ENCODE measurements at places on chromosomes 2 and 18.

DNA sequence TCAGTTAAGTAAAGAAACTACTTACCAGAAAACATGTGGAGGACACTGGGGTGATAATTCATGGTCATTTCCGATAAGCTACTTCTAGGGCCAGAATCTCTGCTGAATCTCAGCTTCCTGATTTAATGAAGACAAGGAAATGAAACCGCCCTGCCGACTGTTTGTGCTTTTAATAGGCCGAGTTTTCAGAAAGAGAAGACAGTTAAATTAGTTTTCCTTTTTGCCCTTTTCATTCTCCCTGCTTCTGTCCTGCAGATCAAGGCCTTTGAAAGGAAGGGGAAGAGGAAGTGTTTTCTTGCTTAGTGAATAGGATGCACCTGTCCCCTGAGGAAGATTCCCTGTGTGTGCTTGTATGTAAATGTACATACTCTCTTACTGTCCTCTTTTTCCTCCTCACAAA lies 126.6 kb downstream of the SH3RF3 start:
- DNase-seq: no peak

DNA sequence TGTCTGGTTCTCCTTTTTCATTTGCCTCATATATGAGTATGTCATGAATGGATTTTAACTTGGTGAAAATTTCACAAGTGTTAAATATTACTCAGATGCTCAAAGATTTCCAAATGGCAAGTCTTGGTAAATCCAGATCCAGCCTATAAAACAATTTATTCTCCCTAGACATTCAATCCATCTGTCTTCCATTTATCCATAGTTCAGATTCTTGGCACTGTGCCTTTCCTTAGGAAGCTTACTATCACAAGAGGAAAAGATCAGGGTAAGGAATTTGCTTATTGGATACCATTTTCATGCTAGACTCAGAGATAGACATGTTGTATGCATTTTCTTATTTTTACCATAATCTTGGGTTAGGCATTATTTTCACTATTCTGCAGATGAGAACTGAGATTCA lies 72.5 kb upstream of the LRRTM1 start:
- no peak for DNase-seq

GRCh38 chr2:633371-633770 lies 43.8 kb downstream of the TMEM18 start:
- DNase-seq: no peak

- DNase-seq: no peak
Measured at GRCh38 chr2:201790291-201790690, 9.6 kb upstream of the ALS2 start.

GRCh38 chr2:187266147-187266546 lies 181.9 kb downstream of the CALCRL start:
- no peak for DNase-seq

- DNase-seq: no peak
Measured at GRCh38 chr2:222303828-222304736, 5.3 kb upstream of the PAX3 start.

DNA sequence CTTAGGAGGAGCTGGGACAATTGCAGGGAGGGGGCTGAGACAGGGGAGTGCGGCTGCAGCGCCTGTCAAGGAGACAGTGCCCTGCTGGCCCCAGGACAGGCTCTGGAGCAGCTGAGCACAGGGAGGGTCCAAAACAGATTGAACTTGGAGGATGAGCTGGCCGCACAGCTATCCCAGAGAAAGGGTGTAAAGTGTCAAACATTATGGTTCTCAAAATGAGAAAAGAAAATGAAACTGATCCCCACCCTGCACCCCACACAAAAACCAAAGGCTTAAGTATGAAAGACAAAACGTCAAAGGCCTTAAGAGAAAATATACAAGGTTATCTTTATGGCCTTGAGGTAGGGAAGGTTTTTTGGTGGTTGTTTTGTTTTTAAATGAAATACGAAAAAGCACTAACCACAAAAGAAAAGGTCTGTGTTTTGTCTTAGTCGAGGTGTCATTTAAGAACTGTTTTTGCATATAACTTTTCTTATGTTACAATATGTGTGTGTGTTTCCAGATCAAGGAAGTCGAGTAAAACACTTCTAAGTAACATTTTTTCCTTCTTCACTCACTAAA lies 111.8 kb downstream of the HDAC4 start:
- DNase-seq: no peak

DNA sequence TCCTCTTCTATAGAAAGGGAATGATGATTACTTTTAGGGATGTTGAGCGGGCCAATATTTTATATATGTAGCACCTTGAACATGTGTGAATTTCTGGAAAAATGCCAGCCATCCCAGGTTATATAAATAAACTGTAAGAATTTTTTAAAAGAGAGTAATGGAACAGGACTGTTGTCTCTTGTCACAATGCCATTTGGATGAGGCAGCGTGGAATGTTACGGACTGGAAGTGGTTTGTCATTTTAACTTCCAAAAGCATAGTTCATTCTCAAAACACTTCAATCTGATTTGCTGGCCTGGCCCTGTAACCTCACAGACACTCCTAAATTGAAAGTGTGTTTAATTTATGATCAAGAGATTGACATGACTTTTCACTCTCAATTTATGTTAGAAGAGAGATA lies 70.8 kb downstream of the TPGS2 start:
- no peak for DNase-seq

DNA sequence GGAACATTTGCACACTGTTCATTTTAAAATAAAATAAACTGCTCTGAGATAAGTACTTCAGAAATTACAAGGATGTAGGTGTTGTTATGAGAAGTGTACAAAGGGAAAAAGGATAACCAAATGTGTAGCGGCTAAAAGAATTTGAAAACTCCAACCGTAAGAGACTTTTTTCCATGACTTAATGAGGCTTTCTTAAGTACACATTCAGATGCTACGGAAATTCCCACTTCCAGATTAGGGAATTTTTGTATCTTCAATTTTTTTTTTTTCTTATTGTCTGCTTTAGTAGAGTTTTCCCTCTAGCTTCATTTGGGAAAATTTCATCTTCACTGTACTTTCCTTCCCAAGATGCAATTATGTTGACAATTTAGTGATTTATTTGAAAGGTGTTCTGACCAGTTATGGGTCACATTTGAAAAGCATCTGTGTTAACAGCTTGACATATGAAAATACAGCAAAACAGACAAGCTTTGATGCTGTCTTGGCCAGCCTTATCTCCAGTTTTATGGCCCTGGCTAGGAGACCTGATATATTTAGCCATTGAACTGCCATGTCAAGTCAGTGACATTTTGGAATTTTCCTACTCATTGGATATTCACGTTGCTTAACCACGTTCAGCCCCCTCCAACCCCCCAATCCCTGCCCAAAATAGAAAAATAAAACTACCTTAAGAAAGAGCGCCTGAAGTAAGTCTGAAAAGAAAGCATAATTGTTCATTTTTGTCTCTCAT lies 105.6 kb downstream of the FEZ2 start:
- DNase-seq: no peak

DNA sequence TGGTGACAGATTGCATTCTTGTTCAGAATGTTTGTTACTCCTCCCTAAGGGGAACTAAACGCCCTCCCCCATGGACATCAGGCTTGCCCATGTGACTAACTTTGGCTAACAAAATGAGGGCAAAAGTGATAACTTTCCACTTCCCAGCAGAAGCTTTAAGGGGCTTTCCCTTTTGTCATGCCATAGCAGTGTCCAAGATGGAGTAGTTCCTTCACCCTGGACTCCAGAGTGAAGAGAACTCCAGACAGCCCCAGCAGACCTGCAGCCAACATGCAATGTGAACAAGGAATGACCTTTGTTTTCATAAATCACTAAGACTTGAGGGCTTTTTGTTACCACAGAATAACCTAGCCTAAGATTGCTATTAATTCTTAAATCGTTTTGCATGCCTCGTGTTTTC lies 163.5 kb downstream of the ZEB2 start:
- DNase-seq: no peak

GRCh38 chr2:219042750-219043149 lies 1.4 kb upstream of the CFAP65 start:
- no peak for DNase-seq

DNA sequence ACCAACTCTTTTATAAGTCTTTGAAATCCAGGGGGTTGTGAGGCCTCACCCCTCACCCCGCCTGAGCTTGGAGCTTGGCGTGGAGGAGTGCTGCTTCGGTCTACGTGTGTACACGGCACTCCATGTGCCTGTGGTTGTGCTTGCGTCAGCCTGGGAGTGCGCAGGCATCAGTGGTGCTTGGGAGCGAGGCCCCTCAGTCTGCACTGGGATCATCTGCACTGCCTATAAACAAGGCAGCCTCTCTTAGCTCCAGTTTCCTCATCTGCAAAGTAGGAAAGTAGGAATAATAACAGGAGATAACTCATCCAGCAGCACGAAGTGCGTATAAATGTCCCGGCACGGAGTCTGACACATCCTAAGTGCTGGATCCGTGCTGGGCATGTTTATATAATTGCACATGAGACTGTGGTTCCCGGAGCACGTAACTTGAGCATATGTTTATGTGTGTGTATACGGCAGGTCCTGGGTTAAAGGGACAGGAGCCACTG lies 1.2 kb downstream of the GYPC start:
- no peak for DNase-seq

- no peak for DNase-seq
Measured at GRCh38 chr2:216164576-216164975, 55.4 kb downstream of the XRCC5 start.

- DNase-seq: no peak
Measured at GRCh38 chr2:75241696-75242095, 42.4 kb upstream of the TACR1 start.

GRCh38 chr2:238151628-238152235 lies 7.0 kb upstream of the ERFE start:
- DNase-seq: no peak

Measured in right renal pelvis (tissue), 4 donors.